Stimulated activated CD4-positive, alpha-beta T cell treated with anti-CD3 and anti-CD28 coated beads, TNF-alpha, amount 100 ng/mL, for 1 hour (primary cell): ENCODE measurements at places on chromosomes 4 and X.

- no peak for DNase-seq
Measured at GRCh38 chrX:96389281-96390047, 295.2 kb upstream of the DIAPH2 start.

- DNase-seq, result no peak
Measured at GRCh38 chrX:30982467-30982866, 89.4 kb downstream of the FTHL17 start.

- DNase-seq, result no peak
Measured at GRCh38 chr4:89296399-89296798, 11.2 kb downstream of the GPRIN3 start.

- no peak for DNase-seq
Measured at GRCh38 chr4:3082925-3083515, 8.5 kb downstream of the HTT start.

DNA sequence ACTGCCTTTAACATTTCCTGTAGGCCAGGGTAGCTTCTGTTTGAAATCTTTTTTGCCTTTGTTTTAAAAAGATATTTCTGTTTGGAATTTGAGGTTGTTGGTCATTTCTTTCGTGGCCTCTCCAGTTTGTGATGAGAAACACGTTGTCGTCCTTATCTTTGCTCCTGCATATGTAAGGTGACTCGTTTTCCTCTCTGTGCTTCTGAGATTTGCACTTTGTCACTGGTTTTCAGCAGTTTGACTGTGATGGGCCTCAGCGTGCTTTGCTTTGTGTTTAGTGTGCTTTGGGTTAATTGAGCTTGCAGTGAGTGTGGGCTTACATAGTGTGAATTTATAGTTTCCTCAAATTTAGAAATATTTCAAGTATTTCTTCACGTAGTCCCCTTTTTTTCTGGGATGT is 81.5 kb downstream of the FAM193A start:
- DNase-seq, result no peak

DNA sequence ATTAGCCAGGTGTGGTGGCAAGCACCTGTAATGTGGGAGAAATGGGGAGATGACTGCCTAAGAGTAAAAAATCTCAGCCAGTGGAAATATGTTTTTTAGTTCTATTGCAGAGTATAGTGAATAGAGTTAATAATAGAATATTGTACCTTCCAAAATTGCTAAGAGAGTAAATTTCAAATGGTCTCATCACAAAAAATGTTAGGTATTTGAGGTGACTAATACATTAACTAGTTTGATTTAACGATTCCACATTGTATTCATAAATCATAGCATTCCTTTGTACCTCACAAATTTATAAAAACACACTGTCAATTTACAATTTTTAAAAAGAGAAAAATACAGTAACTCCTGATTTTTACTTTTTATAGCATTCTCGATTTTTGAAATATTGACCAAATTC is 681.5 kb upstream of the EPHA5 start:
- DNase-seq, result no peak

DNA sequence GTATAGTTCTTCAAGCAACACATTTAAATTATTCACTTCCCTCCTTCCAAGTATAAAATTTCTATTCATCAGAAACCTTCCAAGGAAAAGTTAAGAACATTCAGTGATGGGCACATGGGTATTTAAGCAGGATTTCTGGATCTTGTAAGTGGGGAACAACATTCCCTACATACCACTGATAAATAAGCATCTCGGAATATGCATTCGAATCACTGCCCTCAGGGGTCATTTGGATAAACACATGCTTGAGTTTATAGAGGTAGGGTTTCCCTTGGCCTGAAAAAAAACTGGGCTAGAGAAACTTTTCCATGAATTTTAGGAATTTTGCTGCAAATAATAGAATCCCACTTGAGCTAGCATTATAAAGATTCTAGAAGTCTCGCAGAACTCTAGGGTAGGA is 143.9 kb downstream of the SOX3 start:
- no peak for DNase-seq

- DNase-seq, result no peak
Measured at GRCh38 chr4:6278801-6279197, 9.1 kb downstream of the WFS1 start.

DNA sequence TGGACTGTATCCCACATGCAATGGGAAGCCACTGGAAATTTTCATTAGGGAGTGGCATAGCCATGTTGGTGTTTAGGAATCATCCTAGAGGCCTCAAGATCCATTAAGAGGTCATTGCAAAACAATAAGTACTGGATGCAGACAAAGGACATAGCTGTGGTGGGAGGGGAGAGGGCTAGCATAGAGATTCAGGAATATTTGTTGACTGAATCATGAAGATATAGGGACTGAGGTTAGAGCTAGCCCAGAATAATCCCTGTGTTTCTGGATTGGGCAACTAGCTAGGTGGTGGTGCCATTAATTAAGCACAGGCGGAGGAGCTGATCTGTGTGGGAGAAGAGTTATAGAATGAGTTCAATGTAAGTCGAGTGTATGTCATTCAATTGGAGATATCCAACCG is 135.0 kb downstream of the RAB28 start:
- DNase-seq, result no peak

- DNase-seq, result no peak
Measured at GRCh38 chr4:153229545-153229944, 25.3 kb downstream of the TRIM2 start.

- DNase-seq, result no peak
Measured at GRCh38 chr4:117634716-117635115, 399.6 kb upstream of the NDST3 start.

DNA sequence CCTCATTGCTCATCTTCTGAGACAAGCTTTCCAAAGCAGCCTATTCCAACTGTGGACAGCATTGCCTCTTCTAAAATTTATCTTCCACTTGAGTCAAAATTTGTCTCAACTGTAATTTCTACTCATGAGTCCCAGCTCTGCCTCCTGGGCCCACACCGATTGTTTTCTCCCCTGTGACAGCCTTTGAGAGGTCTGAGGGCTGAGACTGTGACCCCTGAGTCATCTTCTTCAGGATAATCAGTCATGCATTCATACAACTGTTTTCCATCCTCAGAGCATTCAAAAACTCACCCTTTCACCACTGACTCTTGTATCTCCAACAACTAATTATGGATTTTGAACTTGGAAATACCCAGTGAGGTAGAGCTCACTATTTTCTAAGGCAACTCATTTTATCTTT is 228.1 kb downstream of the EDA2R start:
- no peak for DNase-seq

DNA sequence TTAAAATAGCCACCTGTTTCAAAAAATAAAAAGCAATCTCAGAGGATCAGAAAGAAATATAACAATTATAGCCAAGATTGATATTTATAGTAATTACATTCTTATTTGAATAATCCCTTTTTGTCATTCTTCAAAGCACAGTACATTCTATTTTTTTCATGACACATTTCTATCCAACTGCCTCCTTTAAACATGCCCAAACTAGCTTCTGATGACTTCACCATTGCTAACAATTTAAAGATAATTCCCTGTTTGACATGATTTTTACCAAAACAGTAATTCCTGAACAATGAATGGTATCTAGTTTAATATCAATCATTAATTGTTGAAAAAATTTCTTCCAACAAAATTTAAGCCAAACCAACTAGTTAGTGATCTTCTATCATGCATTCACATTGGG is 172.4 kb downstream of the SNCA start:
- no peak for DNase-seq

DNA sequence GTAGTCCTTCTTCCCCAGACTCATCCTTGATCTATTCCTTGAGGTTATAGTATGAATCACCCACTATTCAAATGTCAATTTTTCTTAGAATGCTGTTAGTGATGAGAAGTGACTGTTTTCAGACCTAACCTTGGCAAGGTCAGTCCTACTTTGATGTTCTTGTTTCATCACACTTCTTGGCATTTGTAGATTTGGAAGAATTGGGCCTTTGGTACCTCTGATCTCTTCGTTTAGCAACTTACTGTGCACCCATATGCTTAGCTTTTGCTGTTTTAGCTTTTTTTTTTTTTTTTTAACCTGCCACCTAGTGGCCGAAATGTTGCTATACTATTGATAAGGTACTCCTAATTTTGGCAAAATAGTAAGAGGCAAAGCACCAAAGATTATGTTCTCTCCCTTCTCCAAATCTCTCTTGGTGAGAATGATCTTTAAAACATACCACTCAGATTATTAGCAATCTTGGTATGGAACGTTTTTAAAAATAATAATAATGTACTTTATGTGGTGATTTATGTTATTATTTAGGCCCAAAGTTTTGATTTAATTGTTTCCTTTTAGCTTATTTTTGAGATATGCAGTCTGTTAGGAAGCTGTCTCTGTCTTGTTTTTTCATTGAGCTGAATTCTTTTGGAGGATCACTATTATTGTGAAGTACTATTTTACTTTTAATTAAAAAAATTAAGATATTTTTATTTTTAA is 16.6 kb downstream of the DCK start:
- no peak for DNase-seq

DNA sequence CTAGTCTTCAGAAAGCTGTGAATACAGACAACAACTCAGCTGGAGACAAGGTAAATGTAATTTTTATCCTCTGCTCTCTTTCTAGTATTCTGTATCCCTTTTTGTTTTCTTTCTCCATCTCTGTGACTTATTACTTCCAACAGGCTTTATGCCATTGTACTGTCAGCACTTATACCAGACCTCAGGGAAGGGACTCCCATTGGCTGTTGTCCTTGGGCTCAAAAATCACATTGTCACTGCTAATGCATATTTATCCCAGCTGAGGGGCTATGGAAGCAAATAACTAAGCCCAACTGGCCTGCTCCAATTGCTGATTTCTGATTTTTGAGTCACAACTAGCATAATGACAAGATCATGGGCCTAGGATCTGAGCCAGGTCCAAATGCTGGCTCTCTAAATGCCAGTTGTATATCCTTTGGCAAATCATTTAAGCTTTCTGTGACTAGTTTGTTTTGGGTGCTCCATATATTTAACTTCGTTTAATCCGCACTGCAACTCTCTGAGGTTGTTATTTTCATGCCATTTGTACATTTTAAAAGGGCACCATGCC is 395.1 kb upstream of the GNPDA2 start:
- no peak for DNase-seq

DNA sequence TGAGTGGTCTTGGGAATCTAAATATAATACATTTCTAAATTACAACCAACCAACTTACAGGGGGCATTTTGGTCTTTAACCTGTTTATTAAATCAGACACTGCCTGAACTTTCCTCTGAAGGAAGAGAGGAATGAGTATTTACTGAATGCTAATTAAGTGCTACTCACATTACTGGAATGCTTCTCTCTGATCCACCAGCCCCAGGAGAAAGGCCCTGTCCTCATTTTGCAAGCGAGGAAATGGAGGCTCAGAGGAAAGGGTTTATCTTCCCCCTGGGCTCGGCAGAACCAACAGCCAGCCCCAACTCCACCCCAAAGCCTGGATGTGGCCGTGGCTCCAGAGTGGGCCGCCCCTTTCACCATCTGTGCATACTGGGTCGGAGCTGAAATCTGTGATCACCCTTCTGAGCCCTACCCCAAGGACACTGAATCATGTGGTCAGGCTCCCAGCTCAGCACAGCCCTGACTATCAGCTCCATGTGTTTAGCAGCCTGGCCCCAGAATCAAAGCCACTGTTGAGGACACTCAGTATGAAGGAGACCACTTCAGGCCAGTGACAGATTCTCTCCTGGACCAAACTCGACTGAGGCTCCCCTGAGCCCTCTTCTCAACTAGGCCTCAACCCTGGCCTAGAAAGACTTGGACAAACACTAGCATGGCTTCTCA is 56.7 kb upstream of the ENPP6 start:
- DNase-seq, result no peak

- DNase-seq, result no peak
Measured at GRCh38 chrX:10174051-10174450, 17.3 kb downstream of the CLCN4 start.
